ENCODE measurements at places on chromosomes 2 and 18.

- H3K36me3 ChIP-seq: no peaks in the 10 kb centered on the region
- peak overlapping the region; percentile 18 for H3K27ac ChIP-seq
- no peak overlapping the region for H3K4me3 ChIP-seq
- peaks cover 63% of the 10 kb centered on the region for H3K4me1 ChIP-seq
Measured at GRCh38 chr2:10344105-10345066, 41.7 kb downstream of the HPCAL1 start.

- peaks cover 5% of the 10 kb centered on the region for H3K4me1 ChIP-seq
- peaks cover 2% of the 10 kb centered on the region for H3K27me3 ChIP-seq
- peak; percentile 55 for DNase-seq
- no peak overlapping the region for H3K27ac ChIP-seq
- no peak overlapping the region for H3K4me3 ChIP-seq
- no peaks in the 10 kb centered on the region for H3K36me3 ChIP-seq
Measured at GRCh38 chr2:198374375-198375082, 570.1 kb downstream of the PLCL1 start.

GRCh38 chr2:11483806-11484617, 18.1 kb upstream of the E2F6 start:
- H3K36me3 ChIP-seq: peaks cover 35% of the 10 kb centered on the region
- DNase-seq: no peak
- peak overlapping the region; percentile 98 for H3K4me3 ChIP-seq
- peaks cover 26% of the 10 kb centered on the region for H3K27me3 ChIP-seq

GRCh38 chr2:240902615-240903041, 3.5 kb upstream of the CROCC2 start:
- no peak for DNase-seq
- H3K4me3 ChIP-seq: no peak overlapping the region
- H3K27me3 ChIP-seq: peaks cover 11% of the 10 kb centered on the region
- H3K4me1 ChIP-seq: no peaks in the 10 kb centered on the region
- no peaks in the 10 kb centered on the region for H3K36me3 ChIP-seq

DNA sequence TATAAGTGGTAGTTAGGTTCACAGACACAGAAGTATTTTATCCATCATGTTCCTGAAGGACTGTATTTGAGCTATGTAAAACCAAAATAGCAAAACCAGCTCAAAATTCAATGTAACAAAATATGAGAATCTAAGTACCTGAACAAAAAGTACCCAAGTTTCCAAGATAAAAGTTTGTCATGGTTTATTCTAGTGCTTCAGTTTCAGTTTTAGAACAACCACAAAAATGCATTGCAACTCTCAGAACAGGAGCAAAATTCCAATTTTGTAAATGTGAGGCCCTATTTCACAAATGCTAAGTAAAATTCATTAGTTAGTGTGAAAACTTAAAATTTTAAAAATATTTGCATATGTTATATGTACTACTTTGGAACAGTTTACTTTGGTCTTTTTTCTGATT, 5.0 kb upstream of the ALPK2 start:
- DNase-seq: no peak
- no peaks in the 10 kb centered on the region for H3K36me3 ChIP-seq
- peaks cover 7% of the 10 kb centered on the region for H3K27me3 ChIP-seq
- no peak overlapping the region for H3K4me3 ChIP-seq

DNA sequence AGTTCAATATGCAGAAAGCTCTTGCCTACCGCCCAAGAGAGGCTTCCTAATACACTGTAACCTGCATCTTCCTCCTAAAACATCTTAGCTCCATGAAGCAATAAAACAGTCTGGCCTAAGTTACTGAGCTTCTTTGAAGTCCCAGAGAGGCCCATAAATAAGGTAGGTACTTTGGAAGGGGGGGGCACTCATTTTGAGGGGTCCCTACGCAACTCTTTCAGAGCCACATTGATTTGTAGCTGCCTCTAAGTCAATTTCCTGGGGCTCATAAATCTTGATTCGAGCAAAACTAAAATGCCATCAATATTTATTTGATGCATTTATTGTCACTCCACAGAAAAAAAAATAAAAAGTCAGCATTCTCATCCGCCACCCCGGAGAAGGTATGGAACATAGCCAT, 60.4 kb upstream of the SIX2 start:
- peak overlapping the region; percentile 44 for H3K4me3 ChIP-seq
- peaks cover 91% of the 10 kb centered on the region for H3K4me1 ChIP-seq
- no peaks in the 10 kb centered on the region for H3K27me3 ChIP-seq
- DNase-seq: peak; percentile 25
- H3K36me3 ChIP-seq: peaks cover 5% of the 10 kb centered on the region

DNA sequence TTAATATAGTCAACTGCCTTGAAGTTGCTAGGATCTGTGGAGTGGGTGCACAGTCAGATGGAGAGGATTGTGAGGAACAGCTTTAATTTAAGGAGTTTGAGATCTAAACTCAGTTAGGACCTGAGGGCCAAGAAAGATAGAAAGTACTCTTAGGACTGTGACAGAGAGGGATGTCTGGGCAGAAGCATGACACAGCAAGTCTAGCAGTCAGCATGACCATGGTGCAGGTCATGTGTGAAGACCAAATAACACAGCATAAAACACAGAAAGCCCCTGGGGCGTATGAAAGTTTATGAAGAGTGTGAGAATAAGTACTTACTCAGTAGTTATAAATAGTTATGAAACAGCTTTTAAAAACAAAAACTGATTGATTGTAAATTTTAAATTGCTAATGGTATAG, 107.2 kb downstream of the GALNT1 start:
- no peaks in the 10 kb centered on the region for H3K4me1 ChIP-seq
- H3K36me3 ChIP-seq: peaks cover 50% of the 10 kb centered on the region
- H3K27me3 ChIP-seq: peaks cover 2% of the 10 kb centered on the region
- no peak for DNase-seq

DNA sequence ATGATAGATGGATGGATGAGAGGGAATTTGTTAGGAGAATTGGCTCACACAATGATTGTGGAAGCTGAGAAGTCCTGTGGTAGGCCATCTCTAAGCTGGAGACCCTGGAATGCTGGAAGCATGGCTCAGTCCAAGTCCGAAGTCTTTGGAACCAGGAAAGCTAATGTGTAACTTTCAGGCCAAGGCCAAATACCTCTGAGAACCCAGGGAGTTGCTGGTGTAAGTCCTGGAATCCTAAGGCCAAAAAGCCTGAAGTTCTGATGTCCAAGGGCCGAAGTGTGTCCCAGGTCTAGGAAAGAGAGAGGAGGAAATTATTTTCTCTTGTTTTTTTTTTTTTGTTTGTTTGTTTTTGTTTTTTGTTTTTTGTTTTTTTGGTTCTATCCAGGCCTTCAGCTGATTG, 492.2 kb upstream of the GCFC2 start:
- no peak overlapping the region for H3K27ac ChIP-seq
- H3K4me3 ChIP-seq: no peak overlapping the region
- no peaks in the 10 kb centered on the region for H3K36me3 ChIP-seq

DNA sequence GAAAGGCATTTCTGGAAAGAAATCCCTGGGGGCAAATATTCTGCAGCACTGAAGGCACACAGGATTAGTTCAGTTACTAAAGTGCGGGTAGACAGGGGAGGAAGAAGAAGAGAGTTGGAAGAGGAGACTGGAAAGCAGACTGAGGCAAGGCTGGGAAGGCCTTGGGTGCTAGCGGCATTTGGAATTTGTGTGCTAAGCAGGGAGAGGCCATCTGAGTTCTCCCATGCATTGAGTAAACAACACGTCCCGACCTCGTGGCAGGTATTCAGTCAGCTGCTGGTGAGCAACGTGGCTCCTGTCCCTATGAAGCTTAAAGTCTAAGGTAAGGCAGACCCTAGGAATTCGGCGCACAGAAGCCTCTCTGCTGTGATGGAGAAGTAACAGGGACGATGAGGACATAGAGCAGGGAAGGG, 30.7 kb downstream of the ATP8B1 start:
- H3K4me1 ChIP-seq: peaks cover 55% of the 10 kb centered on the region
- H3K36me3 ChIP-seq: no peaks in the 10 kb centered on the region
- H3K4me3 ChIP-seq: peak overlapping the region; percentile 1
- peak overlapping the region; percentile 41 for H3K27ac ChIP-seq
- DNase-seq: no peak
- peaks cover 15% of the 10 kb centered on the region for H3K27me3 ChIP-seq

DNA sequence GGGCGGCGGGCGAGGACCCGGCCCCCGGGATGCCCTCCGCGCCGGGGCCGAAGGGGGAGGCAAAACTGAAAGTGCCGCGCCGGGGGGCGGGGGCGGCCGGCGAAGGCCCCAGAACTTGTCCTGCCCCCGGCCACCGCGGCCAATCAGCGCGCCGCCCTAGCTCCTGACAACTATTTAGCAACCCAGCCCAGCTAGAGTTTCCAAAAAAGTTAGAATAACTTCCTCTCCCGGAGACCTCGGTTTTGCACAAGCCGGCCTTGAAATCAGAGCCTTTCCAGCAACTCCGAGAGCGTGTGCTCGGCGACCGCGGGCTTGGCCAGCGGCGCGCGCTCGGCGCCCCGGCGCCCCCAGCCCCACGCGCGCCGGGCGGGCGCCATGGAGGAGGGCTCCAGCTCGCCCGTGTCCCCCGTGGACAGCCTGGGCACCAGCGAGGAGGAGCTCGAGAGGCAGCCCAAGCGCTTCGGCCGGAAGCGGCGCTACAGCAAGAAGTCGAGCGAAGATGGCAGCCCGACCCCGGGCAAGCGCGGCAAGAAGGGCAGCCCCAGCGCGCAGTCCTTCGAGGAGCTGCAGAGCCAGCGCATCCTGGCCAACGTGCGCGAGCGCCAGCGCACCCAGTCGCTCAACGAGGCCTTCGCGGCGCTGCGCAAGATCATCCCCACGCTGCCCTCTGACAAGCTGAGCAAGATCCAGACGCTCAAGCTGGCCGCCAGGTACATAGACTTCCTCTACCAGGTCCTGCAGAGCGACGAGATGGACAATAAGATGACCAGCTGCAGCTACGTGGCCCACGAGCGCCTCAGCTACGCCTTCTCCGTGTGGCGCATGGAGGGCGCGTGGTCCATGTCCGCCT, at the start of gene TWIST2:
TWIST2 (plus strand) TSS at position 245 of the 850 bp plus-strand sequence; CDS start at position 376, 131 bp downstream.
- DNase-seq: peak; percentile 72
- H3K4me1 ChIP-seq: peaks cover 39% of the 10 kb centered on the region
- peaks cover 85% of the 10 kb centered on the region for H3K27me3 ChIP-seq
- H3K27ac ChIP-seq: no peak within 1 kb of the TSS
- H3K36me3 ChIP-seq: peaks cover 6% of the 10 kb centered on the region

GRCh38 chr18:47724186-47724975, 206.1 kb downstream of the SMAD2 start:
- peaks cover 50% of the 10 kb centered on the region for H3K27me3 ChIP-seq
- peak; percentile 36 for DNase-seq
- H3K4me3 ChIP-seq: no peak overlapping the region
- no peaks in the 10 kb centered on the region for H3K36me3 ChIP-seq
- H3K27ac ChIP-seq: no peak overlapping the region

DNA sequence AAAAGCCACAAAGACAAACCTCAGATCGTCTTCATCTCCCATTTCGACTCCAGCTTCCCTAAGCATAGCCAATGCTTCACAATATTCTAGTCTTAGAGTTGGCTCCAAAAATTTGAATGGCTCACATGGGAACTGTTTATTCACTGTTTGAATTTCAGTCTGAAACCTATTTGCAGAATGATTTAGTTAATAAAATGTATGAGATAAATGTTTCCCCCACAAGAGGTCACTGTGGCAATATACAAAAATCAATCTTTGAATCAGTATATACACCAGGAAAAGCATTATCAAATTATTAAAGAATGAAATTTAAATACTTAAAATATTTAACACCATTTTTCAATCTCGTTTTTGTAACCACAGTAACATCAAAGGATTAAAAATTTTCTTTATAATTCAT, 40.0 kb upstream of the MCM6 start:
- DNase-seq: no peak
- no peaks in the 10 kb centered on the region for H3K27me3 ChIP-seq
- peaks cover 26% of the 10 kb centered on the region for H3K36me3 ChIP-seq
- H3K4me1 ChIP-seq: no peaks in the 10 kb centered on the region

GRCh38 chr18:50189160-50189559, 5.8 kb downstream of the MYO5B start:
- H3K27ac ChIP-seq: no peak overlapping the region
- no peak for DNase-seq
- H3K4me3 ChIP-seq: no peak overlapping the region

GRCh38 chr18:36752929-36753865, 75.6 kb downstream of the TPGS2 start:
- H3K36me3 ChIP-seq: peaks cover 28% of the 10 kb centered on the region
- H3K27me3 ChIP-seq: no peaks in the 10 kb centered on the region
- H3K4me1 ChIP-seq: peaks cover 2% of the 10 kb centered on the region
